Epithelial cell of umbilical artery (primary cell): ENCODE measurements at places on chromosomes 1 and 21. TPM values are rescaled to one million over a fixed set of nuclear protein-coding genes. Genes with fewer than 3 reads are reported as not detected.

The PGLYRP3 gene
- total RNA-seq: not detected in 2 replicates

The ENTREP3 gene
- 4.5 and 5.2 TPM in 2 replicates for total RNA-seq

The GPR37L1 gene
- not detected in 2 replicates for total RNA-seq

The KIF21B gene
- 0.65 and 1.1 TPM in 2 replicates for total RNA-seq

The ATAD3C gene
- total RNA-seq: not detected in 2 replicates

The C1QA gene
- not detected in 2 replicates for total RNA-seq

The IFNLR1 gene
- total RNA-seq: not detected in 2 replicates

The RAVER2 gene
- total RNA-seq: 7.5 and 8.7 TPM in 2 replicates

The NCF2 gene
- total RNA-seq: not detected in 2 replicates

The ZNF593OS gene
- not detected in 2 replicates for total RNA-seq

The VWA5B1 gene
- not detected in 2 replicates for total RNA-seq

The RIPPLY3 gene
- total RNA-seq: under 0.01 TPM in 1 of 2 replicates, not detected in the other

The KCNE2 gene
- not detected in 2 replicates for total RNA-seq

The TRIM46 gene
- 3.5 and 3.9 TPM in 2 replicates for total RNA-seq

The CD53 gene
- 0.97 and 2.4 TPM in 2 replicates for total RNA-seq
